ENCODE measurements at places on chromosomes 7 and 10.
A peak's percentile ranks its signal among the peaks of the same experiment; 100 is the strongest.

DNA sequence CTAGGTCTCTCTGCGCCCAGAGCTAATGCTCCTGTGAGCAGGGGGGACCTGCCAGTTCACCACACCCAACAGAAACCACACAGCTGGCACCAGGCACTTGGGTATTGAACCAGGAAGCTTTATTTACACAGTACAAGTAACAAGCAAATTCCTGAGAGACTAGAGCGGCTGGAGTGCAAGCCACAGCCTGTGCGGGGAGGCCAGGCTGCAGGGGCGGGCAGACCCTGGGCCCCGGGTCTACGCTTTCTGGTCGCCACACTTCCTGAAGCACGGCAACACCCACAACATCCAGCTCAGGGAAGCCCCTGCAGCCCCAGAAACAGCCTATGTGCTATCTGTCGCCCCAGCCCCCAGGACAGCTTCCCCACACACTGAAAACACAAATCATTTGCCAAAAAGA is 125.0 kb downstream of the FAM53B start:
- peak; percentile 52 for DNase-seq

- DNase-seq = no peak
Measured at GRCh38 chr10:117477961-117478670, 64.4 kb upstream of the EMX2 start.

- DNase-seq = no peak
Measured at GRCh38 chr7:27183682-27184336, 1.2 kb downstream of the HOXA11 start.

- peak; percentile 24 for DNase-seq
Measured at GRCh38 chr7:34133983-34134782, 228.8 kb downstream of the BMPER start.

DNA sequence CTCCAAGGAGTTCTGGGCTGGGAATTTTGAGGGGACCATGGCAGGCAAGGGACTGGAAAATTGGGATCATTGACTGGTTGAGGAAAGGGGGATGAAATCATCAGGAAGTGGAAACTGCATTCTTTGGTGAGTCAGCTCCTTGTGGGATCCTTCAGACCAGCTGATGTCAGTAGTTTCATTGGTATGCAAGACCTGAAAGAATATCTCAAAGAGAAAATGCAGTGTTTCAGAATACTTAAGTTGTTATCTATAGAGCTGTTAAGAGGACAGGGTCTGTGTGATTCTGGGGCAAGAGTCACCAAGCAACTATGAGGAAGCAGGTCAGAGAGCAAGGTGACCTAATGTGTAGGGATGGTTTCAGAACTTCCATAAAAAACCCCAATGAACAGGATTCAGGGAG is 595.9 kb upstream of the AUTS2 start:
- DNase-seq = no peak

- DNase-seq = no peak
Measured at GRCh38 chr10:122098924-122099323, 110.0 kb downstream of the TACC2 start.

DNA sequence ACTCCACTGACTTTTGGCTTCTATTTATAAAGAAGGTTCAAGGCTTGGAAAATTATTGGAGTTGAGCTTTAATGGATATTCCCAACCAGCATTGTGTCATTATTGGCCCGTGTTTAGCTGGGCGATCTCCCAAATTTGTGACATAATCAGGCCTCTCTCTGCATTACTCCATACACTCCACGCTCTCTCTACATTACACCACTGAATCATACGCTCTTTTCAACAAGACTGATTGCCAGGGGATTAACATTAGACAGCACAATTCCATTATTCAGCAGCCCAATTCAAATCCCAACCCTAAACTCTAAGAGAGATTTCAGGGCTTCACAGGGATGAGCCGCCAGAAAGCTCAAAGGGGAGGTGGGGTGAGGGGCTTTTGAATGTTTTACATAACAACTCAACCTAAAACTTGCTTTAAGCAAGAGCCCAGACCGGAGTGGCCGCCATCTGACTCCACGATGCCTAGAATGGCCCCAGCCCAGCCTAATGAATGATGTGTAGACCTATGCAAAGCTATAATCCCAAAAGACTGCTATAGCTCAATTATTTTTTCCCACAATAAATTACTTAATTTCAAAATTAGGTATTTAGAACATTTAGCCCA is 61.8 kb downstream of the FGFR2 start:
- DNase-seq = no peak

- DNase-seq = no peak
Measured at GRCh38 chr10:55058800-55059199, 257.8 kb upstream of the PCDH15 start.

DNA sequence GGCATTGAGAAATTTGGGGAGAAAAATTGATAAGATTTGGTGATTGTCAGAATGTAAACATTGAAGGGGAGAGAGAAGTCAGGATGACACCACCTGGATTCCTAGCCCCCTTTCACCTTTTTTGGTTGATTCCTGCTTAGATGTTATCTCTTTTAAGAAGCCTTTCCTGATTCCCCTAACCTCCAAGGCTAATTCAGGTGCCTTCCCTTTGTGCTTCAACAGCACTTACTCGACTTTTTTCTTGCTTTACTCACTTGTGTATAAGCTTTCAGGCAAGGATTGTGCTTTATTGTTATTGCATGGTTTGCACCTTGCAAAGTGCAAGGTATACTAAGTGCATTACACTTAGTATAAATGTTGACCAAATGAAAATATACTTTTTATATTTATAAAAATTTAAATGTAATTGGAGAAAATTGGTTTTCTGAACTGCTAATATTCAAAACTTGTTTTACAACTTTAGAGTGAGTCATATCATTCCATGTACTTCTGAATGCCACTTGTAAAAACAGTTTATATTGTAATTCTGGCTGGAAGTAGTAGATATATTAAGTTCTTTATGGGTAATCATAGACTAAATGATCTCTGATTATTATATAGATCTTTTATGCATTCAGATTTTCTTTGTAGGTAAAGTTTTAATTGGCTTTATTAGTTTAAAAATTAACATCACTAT is 13.2 kb downstream of the SHOC2 start:
- DNase-seq = no peak

DNA sequence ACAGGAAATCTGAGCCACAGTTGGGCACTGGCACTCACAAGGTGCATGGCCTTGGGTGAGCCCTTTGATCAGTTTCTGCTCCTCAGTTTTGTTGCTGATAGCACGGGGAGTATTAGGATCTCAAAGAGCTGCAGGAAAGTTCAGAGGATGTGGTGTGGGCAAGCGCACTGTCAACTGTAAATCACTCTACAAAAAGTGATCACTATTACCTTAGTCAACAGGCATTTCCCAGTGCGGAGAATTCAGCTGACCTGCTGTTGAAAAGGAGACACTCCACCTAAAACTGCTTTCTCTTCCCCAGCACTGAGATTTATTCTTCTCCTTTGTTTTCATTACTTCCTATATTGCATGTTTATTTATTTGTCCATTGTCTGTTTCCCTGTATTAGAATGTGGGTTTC is 331.0 kb downstream of the PRPF18 start:
- DNase-seq = no peak

DNA sequence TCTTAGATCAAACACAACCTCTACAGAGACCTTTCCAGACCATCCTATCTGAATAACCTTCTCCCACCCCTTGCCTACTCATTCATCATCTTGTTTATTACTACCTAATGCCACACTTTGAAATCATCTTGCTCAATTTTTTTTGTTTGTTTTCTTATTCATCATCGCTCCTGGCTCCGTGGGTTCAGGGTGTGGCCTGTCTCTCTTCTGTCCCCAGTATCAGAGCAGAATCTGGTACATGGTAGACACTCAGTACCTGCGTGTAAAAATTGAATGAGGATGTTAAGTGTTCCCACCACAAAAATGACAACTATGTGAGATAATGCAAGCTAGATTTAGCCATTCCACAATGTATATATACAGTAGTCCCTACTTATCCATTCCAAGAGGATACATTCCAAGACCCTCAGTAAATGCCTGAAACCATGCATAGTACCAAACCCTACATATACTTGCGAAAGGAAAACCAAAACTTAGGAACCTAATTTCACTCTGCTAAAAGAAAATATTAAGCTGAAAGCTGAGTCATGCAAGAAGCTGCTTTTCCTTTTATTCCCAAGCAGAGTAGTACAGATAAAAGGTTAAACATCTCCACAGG is 72.1 kb upstream of the SEC61G start:
- DNase-seq = no peak

DNA sequence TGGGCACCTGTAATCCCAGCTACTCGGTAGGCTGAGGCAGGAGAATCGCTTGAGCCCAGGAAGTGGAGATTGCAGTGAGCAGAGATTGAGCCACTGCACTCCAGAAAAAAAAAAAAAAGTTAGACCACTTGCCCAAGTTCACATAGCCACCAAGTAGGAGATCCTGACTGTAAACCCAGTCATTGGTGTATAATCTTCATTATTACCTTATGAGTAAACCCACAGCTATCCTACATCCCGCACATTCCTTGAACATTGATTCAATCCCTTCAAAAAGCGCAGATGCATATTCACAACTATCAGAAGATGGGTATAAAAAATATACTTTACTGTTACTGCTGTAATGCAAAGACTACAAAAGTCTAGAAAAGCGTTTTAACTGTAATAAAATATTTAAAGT is 512.9 kb downstream of the SUGCT start:
- no peak for DNase-seq

GRCh38 chr7:82595176-82595575 is 151.6 kb upstream of the CACNA2D1 start:
- no peak for DNase-seq

DNA sequence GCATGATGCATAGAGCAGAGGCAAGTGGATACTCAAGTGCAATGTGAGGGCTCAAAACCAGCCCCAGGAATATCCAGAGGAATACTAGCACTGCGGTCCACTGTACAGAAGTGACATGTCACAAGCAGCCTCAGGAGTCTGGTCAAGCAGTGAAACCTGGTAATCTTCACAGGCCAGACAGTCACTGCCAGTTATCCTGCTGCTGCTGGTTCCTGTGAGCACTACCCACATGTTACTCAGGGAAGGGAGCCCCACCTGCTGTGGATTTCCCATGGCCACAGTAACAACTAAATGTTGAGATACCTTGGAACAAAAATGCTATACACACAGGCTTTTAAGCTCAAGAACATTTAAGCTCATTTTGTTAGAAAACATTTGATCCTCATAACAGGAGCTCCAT is 103.0 kb downstream of the RNF133 start:
- DNase-seq = no peak

DNA sequence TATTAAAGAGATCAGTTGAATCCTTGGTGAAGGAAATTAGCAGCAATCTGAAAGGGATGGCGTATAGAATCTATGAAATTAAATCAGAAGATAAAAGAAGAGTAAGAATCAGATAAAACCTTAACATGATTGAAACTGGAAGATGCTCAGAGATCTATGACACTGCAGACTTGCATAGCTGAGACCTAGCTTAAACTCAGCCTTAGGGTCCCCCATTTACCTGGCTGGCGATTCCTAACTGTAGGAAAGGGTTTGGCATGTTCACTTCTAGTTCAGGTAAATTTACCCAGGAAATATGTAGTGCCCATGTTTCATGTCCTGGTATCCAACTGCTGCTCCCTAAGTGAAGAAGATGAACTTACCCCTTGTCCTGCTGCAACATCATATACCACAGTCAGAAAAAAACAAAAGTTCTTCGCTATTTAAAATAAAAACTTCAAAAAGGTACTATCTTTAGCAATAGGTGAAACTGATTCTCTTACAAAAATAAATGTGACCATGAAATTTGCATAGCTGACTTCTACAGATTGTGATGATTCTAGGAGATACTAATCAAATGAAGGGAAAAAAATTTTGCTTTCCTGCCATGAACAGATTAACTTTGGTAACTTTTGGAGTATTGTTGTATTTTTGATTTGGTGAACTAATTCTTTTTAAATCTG is 47.8 kb upstream of the TMEM243 start:
- DNase-seq = no peak

DNA sequence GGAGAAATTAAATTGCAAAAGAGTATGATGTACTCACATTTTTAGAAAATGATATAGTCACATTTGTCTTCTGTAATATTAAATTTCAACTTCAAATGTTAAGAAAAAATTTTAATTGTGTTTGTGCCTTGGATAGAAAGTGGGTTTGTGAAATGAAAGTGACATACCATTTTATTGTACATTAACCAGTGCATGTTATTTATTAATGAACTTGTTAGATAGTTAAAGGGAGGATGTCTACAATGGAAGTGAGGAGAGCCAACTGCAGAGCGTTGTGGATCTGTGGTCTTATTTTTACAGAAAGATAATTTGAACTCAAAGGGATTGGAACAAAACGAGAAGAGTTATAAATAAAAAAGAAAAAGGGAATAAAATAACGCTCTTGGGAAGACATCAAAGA is 291.7 kb downstream of the ARL4A start:
- no peak for DNase-seq

DNA sequence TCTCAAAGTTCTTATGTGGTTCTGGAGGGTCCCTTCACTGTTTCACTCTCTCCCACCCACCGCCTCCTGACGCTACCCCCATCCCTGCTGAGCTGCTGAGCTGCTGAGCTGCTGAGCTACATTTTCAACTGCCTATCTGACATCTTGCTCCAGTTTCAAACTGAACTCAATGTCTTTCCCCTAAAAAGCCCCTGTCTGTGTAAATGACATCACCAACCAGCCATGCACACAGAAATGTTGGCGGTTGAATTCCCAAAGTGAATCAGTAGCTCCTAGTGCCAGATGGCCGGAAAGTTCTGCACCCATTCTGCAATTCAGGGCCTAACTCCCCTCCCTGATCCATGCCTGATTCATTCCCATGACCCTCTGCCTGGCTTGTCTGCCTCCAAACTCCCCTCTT is 71.2 kb downstream of the WNT2 start:
- no peak for DNase-seq

DNA sequence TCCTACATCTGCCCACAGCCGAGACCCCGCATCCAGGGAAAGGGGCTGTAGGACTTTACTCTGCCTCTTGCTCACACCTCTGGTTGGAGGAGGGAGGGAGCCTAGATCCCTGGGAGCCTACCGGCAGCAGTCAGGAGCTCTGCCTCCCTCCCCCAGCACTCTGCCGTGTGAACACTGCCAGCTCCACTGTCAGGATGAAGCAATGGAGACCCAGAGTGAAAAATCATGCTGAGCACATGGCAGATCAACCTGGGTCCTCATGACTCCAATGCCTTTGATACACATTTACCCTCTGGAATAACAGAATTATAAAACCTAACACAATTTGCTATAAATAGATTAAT is 477.7 kb downstream of the TNS3 start:
- no peak for DNase-seq

GRCh38 chr10:27527666-27528295 is 23.7 kb downstream of the RAB18 start:
- no peak for DNase-seq

DNA sequence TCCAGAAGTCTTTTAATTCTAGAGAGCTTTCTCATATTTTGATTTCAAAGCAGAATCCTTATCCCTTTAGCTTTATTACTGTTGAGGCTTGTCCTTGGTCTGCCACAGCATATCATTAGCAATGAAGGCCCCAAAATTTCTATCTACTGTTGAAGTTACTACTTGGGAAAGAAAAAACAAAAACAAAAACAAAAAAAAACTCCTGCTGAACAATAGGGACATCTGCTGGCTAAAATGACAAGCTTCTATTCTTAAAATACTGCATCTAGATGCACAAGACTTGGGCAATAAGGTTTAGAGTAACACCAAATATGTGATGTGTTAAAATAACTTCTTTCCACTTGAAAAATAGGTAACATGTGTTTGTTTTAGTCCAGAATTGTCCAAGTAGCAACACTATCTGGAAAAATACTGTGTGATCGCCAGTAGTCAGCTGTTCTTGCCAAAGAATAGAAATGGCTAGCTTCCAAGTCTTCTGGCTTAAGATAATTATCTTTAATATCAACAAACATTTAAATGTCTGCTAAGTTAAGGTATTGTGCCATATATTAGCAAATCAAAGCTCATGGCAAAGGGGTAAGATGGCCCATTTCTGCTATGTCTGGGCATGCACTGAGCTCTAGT is 3.8 kb upstream of the DMTF1 start:
- no peak for DNase-seq

- DNase-seq = peak; percentile 33
Measured at GRCh38 chr7:35971133-35971891, 170.5 kb downstream of the SEPTIN7 start.
